ENCODE measurements at places on chromosomes 4 and X.
A peak's percentile ranks its signal among the peaks of the same experiment; 100 is the strongest.

DNA sequence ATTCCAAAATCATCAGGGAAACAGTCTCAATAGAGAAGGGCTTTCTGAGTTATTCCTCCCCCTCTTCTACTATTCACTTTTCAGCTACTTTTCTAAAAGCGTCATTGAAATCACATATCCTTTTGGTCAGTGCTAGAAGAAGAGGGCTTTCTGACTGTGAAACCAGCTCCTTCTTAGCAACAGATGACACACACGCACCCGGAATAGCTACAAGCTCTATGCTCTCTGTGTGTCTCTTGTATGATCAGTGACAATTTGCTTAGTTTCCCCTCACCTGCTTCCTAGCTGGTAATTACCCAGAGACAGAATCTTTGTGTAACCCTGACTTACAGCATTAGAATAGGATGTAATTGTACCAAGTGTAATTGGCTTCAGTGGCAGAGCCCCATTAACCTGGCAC lies 268.1 kb upstream of the SLITRK2 start:
- DNase-seq, result no peak

- peak; percentile 52 for DNase-seq
These were observed 187.7 kb upstream of the TAPT1 start for GRCh38 chr4:16413814-16414555.

- no peak for DNase-seq
These were observed 1157.4 kb downstream of the FAM133A start for GRCh38 chrX:94831364-94831763.

DNA sequence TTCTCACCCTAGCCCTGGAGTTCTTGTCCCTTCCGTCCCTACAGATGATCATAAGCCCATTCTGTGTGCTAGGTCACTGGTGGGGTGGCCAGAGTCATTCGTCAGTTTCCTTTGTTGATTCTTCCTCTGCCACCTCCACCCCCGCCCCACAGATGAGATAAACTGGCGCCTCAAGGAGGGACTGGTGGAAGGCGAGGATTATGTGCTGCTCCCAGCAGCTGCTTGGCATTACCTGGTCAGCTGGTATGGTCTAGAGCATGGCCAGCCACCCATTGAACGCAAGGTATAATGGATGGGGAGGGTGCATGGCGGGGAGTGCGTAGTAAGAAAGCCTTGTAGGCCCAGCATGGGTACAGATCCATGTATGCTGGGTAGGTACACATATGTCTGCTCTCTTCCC lies 6.4 kb downstream of the USP11 start:
- peak; percentile 42 for DNase-seq

DNA sequence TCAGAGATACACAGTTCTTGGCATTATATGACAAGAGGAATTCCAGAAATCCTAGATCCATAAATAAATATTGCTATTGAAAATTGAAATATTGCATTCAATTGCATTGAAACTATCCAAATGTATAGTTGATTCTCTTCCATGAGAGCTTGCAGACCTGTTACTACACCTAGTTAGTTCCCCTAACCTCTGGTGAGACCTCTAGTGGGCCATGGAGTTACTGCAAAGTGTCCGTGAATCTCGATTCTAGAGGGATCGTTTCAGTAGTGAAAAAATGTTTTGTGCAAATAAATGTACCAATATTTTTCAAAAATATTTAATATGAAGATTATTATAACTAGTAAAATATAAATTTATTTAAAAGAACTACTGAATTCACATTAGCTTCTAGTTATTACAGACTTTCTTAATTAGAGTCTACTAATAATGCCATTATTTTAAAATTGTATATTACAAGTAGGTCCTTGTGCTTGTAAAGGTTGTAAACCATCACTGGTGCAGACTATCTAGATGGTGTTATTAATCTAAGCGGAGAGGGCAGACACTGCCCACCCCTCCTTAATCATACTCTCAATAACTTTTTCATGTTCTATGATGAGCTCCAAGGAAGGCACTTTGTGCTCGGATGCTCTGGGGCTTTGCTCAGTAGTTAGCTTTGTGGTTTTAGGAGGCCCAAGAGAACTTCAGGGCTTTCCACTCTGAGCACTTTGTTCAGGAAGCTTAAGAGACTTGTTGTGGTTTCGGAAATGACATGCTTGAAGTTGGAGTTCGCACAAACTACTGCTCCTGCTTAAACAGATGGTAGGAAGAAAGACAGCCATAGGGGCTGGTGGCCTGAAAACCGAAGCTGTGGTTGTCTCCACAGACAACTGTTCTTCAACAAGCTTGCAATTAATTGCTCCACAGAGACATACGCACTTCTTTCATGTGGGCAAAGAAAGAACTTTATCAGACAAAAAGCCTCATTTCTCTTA lies 42.8 kb downstream of the IL21 start:
- no peak for DNase-seq

DNA sequence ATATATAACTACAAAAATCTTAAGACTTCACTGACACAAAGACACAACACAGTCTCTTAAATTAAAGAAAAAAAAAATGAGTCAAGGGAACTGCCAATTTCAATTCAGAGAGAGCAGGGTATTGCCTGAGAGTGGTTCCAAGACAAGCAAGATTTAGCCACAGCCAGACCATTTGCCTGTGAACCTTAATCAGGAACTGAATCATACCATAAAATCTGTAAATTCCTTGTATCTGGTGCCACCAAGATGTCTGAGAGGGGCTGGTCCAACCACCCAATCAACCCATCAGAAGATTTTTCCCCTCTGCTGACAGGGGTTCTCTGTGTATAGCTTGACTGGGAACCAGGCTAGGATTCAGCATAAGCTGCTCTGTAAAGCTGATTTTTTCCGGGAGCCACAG lies 159.2 kb downstream of the CPEB2 start:
- DNase-seq, result no peak

GRCh38 chr4:156593464-156593863 lies 378.1 kb downstream of the PDGFC start:
- no peak for DNase-seq

Measured in islet precursor cell (in vitro differentiated cells).